ENCODE measurements at places on chromosomes 13 and 19. TPM values are rescaled to one million over a fixed set of nuclear protein-coding genes. Genes with fewer than 3 reads are reported as not detected.

The SBSN gene
- total RNA-seq, result 2.1 TPM

The SHISA7 gene
- not detected for total RNA-seq

The KLC3 gene
- under 0.01 TPM for total RNA-seq

The ZNF132 gene
- 9.7 TPM for total RNA-seq

The ONECUT3 gene
- total RNA-seq, result not detected

All from smooth muscle cell of bladder (primary cell).